ENCODE measurements at places on chromosomes 1 and 21. TPM values are rescaled to one million over a fixed set of nuclear protein-coding genes. Genes with fewer than 3 reads are reported as not detected.
A peak's percentile ranks its signal among the peaks of the same experiment; 100 is the strongest.

GRCh38 chr1:16141573-16142336 is 14.1 kb downstream of the EPHA2 start:
- DNase-seq: no peak

SLC1A7 gene
- total RNA-seq: not detected

GRCh38 chr1:237482777-237483176 is 407.9 kb downstream of the ZP4 start:
- DNase-seq: no peak

GRCh38 chr1:1438531-1439381 is 3.3 kb downstream of the VWA1 start:
- no peak for DNase-seq

DNA sequence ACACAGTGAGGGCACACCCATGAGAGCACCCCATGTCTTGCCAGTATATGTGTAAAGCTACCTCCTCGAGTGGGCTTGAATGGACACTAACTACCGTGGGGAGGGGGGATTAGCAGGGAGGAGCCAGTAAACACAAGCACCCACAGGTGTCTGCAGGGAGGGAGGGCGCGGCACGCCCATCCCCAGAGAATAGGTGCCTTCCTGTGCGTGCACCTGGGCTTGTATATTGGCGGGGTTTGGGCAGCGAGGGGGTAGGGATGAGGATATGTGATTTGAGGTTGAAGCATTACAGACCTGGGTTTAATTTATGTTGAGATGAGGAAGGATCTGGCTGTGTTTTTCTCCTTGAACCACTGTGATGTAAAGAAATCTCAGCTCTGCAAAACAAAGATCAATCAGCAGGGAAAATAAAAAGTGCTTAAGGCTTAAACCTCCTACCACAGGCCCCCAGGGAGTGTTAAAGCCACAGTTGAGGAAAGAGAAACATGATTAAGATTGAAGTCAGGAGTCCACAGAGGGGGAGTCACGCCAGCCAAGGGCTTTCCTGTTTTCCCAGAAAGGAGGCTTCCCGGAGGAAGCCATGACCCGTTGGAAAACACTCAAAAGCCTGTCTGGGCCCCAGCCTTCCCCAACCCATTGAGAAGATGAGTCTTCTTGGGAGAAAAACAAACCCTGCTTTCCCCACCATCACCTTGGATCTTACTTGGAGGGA is 80.0 kb downstream of the CAMK2N1 start:
- DNase-seq: no peak

WDR64 gene
- not detected for total RNA-seq

- no peak for DNase-seq
These were observed 7.4 kb downstream of the IFNAR1 start for GRCh38 chr21:33332143-33332542.

DNA sequence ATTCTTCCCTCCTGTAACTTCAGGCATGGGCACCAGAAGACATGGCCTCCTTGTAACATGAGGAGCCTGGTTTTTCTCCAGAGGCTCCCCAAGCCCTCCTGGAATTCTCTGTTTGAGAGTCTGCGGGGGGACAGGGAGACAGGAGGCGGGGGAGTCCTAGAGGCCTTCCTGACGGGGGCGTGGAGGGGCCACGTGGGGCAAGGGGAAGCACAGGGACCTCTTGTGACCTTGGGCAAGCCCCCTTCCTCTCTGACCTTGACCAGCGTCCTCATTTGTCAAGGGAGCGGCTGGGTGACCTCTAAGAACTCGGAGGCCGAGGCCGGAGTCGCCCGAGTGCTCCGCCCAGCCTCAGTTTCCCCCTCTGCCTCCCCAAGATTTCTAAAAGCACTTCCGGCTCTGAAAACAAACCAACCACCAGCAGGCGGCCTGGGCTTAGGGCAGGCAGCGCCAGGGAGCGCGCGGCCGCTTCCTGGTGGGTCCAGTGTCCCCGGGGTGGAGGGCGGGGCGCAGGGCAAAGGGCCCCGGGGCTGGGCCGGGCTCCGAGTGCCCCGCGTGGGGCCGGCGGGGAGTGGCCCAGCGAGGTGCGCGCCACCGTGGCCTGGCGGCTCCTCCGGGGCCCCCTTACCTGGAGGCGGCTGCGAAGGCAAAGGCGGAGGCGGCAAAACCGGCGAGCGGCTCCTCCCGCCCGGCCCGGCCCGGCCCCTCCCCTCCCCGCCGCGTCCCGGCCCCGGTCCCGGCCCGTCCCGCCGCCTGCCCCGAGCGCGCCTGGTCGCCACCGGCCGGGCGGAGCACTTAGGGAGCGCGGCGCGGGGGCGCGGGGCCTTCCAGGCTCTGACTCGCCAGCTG is at the start of gene TMCO4:
TMCO4 (minus strand) TSS at position 687 of the 846 bp plus-strand sequence. CDS start 19,158 bp downstream, outside the sequence.
- DNase-seq: no peak

GRCh38 chr1:75123756-75124155 is 10.4 kb upstream of the LHX8 start:
- no peak for DNase-seq

- DNase-seq: no peak
These were observed 13.4 kb downstream of the PARP1 start for GRCh38 chr1:226394462-226394861.

- DNase-seq: no peak
These were observed 21.5 kb upstream of the RCAN3 start for GRCh38 chr1:24481101-24481500.

DNA sequence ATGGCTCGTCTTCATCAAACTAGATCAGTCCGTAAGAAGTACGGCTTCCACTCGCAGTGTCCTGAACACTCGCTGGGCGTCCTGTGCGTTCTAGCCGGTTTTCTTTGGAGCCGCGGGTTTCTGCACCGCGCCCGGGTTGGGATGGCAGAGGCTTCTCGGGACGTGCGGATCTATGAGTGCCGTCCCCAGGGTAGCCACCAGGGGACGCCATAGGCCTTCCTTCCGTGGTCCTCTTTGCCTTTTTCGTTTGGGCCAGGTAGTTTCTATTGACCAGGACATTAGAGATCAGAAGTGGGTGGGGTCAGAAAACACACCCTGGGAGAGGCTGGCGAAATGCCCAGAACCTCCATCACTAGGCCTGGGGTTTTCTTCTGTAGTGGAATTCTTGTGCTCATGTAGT is 273.8 kb downstream of the FAM72C start:
- no peak for DNase-seq

- no peak for DNase-seq
These were observed 6.6 kb upstream of the NTPCR start for GRCh38 chr1:232943679-232944252.

DNA sequence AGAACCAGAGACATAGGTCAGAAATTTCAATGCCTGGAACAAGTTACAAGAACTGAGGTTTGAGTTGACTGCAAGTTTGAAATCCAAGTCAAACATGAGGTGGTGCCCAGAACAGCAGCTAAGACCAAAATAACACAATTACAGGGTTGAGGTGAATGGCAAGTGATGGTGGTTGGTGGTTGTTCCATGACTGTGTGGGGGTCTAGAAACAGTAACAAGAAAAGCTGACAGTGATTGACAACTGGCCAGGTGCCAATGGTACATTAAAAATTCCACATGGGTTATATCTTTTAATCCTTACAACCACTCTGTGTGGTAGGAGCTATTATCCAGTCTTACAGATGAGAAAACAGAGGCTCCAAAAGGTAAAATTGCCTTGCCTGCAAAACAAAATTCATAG is 32.0 kb downstream of the RIMS3 start:
- no peak for DNase-seq

TRNP1 gene
- total RNA-seq: 2.2 TPM

DNA sequence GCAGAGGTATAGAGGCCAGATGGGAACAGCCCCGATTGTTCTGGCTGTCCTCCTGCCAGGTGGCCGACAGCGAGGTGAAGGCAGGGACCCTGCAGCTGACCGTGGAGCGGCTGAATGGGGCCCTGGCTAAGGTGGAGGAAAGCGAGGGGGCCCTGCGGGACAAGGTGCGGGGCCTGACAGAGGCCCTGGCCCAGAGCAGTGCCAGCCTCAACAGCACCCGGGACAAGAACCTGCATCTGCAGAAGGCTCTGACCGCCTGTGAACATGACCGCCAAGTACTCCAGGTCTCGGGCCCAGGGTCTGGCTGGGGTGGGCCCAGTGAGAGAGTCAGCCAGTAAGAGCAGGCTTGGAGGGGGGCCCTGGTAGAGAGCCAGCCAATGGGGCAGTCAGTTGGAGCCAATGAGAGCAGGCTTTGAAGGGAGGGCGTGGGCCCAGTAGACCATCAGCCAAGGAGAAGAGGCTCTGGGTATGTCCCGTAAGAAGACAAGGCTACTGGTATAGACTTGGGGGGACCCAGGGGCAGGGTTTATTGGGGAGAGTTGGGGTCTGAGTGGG is 11.3 kb downstream of the MFAP2 start:
- DNase-seq: no peak

DNA sequence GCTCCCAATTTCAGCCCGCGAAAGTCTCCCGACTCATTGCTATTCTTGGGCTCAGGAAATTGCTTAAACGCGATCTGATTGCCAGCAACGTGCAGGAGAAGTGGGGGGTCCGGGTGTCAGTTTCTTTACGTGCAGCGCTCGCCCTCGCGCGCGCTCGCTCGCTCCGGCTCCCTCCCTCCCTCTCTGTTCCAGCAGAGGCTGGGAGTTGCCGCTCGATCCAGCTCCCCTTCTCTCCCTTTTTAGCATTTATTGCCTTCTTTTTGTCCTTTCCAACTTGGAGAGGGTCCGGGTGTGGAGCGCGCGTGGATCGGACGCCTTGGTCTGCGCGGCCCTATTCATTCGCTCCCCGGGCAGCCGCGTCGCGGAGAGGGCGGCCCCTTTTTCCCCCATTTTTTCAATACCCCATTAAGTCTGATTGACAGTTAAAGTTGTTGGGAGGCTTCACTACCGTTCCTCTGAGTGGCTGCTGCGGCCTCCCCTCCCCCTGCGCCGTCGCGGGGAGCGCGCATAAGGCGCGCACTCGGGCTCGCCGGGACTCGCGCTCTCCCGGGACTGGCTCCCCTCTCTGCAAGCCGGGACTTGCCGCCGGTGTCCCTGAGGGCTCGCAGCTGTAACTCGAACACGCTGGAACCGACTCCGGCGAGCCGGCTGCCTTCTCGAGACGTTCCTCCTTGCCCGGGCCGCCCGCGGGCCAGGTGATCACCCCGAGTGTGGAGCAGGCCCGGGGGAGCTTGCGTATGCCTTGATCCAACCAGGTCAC is at the start of gene DHRS3:
DHRS3 (minus strand) TSS at position 310 of the 760 bp plus-strand sequence. CDS start 862 bp downstream, outside the sequence.
- peak; percentile 76 for DNase-seq

DNA sequence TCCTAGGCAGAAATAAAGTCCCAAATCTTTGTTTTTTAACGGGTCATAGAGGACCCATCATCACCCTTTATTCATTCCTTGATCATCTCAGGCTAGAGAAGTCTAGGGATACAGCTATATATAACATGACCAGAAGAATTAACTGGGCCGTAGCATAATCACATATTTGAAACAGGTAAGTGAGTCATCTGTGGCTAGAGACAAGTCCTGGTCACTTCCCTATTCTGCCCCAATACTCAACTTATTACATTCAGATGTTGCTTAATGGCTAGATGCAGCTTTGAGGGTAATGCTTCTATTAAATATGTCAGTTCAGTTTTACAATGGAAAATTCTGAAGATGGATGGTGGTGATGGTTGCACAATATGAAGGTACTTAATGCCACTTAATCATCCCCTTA is 47.0 kb downstream of the EXO1 start:
- no peak for DNase-seq

RCSD1 gene
- 6.0 TPM for total RNA-seq

DNA sequence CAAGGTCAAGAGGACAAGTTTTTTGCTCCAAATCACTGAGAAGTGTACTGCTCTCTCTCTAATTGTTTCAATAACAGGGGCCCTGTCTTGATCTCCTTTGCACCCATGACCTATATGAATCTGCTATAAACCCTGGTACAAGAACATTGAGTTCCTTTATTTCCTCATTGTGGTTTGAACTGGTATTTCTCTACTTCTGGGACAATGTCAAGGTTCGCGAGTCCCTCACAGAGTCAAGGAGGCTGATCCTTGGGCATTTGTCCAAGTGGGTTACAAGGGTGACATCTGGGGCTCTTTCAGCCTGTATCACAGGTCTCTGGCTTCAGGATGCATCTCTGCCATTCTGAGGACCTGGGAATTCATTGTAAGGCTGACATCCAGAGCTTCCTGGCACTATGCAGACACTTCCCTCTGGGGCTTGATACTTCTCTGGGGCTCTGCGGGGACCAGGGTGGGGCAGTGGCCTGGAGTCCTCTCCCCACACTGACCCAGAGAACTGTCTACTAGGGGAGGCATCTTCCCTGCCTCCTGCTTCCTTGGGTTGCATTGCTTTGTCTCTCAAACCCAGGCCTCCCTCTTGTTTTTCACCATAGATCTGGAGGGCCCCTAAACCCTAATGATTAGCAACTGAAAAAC is 22.5 kb upstream of the ZNF648 start:
- no peak for DNase-seq

DNA sequence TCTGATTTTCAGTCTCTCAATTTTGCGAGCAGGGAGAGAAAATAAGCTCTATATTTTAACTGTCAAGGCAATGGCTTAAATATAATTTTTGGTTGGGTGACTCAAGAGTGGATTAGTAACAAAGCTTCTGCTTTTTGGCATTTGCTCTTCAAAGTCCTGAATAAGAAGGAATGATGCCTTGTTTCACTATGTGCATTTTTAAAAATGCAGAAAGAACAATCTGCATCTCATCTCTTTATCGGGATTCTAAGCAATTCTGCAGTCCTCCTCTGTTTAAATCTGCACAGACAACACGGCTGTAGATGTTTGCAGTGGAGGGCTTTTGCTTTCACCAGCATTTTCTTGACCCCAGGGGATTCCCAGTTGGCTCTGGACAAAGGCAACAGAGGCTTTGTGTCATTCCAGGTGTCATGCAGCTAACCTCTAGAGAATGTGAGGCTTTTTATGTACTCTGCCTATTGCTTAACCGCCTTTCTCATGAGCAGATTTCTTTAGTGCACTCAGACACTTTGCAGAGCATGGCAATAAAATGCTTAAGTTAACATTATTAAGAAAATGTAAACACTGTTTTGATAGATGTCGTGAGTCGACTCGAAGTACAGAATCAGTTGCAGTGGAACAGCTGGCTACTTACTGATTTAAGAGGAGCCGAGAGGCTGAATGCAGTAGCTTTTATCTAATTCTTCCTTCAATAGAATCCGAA is 783.2 kb upstream of the NEGR1 start:
- DNase-seq: no peak

DNA sequence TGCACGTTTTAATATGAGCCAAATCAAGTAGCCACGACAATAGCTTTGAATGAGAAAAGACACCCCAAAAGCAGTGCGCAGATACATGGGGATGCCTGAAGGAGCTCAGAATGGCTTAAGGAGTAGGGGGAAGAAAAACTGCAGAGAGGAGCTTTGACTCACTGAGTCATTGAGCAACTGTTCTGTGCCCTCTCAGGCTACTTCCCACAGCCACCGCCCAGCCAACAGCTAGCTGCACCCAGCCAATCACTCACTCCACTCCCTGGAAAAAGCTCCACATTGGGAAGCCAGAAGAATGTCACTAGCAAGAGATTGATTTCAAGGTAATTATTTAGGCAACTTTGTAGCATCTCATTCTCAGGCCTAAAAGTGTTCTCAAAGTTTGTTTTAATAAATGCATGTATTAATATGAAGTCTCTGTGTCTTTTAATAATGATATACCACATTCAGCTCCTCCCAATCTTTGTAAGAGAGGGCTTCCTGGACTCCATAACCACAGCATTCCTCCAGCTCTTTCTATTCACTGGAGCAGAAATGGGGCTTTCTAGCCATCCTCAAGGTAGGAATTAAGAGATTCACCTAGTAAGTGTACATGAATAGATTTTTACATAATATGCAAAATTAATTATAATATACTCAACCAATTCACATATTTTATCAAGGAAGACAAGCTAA is 16.8 kb downstream of the DUSP10 start:
- peak; percentile 67 for DNase-seq

GRCh38 chr21:36909901-36910561 is 56.4 kb downstream of the HLCS start:
- no peak for DNase-seq

CD1C gene
- total RNA-seq: not detected

VWA5B1 gene
- total RNA-seq: not detected

All from gastrocnemius medialis (tissue), 4 donors.